ENCODE measurements at places on chromosomes 2 and 18.

- no peak for DNase-seq
These were observed 15.2 kb upstream of the ITSN2 start for GRCh38 chr2:24375349-24376087.

GRCh38 chr2:109209412-109209811, 80.4 kb downstream of the SH3RF3 start:
- peak; percentile 51 for DNase-seq

GRCh38 chr2:38440655-38441054, 63.6 kb upstream of the ATL2 start:
- DNase-seq: no peak

DNA sequence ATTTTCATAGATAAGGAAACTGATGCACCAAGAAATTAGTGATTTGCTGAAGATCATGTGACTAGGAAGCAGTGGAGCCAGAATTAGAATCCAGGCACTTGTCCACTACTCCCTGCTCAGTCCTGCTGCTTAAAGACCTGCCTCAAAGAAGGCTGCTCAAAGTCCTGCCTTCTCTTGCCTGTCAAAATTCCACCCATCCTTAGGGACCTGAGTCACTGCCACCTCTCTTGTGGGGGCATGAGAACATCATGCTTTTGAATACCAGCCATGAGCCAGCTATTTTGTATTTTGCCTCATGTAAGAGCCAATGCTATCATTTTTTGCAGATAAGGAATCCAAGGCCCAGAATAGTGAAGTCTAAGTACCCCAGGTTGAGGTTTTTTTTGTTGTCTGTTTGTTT, 47.1 kb downstream of the DDX1 start:
- peak; percentile 57 for DNase-seq

DNA sequence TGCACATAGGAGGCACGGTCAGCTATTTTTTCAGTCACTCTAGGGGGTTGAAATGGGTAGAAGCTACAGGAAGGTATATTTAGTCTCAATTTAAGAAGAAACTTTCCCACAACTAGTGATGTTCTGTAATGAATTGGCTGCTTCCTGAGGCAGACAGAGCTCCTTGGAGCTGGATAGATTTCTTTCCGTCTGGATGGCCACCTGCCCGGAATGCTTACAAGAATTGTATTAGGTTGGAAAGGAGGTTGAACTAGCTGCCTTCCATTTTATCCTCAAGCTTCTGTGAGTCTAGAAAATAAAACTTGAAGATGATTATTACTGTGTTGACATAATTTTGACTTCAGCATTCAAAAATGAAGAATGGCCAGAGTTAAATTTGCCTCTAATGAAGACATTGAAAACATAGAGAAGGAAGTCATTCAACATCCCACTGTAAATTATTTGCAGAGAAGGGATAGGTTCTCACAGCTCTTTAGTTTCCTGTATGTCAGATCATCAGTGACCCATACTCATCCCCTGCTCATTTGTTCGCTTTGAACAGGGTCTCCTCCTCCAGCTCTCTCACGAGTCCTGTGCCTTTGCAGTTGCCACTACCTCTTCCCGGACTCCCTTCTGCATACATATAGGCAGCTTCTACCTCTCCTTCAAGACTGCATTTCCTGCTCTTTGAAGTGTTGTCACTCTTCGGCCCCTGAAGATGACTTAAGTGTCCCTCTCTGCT, 88.8 kb downstream of the CRIM1 start:
- DNase-seq: no peak
